ENCODE measurements at places on chromosomes 11 and 22. TPM values are rescaled to one million over a fixed set of nuclear protein-coding genes. Genes with fewer than 3 reads are reported as not detected.

Gene MMP8
- total RNA-seq: not detected

Gene PKDREJ
- total RNA-seq: not detected

DNA sequence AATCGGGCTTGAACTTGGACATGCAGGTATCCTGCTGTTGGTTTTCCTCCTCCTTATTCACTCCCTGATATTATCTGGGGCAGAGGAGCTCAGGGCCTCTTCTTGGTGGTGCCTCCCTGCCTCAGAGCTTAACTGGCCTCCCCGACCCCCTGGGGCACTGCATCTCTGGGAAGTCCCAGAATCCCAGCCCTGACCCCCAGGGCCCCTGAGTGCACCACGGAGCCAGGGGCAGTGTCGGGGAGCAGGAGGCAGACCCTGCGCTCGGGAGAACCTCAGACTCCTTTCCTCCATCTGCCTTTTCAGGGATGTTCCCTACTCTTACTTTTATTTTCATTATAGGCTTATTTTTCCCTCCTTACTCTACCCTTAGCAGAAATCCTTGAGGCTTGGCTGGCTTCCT lies 537.0 kb downstream of the BRD1 start:
- no peak for DNase-seq

Gene ARHGAP20
- not detected for total RNA-seq

DNA sequence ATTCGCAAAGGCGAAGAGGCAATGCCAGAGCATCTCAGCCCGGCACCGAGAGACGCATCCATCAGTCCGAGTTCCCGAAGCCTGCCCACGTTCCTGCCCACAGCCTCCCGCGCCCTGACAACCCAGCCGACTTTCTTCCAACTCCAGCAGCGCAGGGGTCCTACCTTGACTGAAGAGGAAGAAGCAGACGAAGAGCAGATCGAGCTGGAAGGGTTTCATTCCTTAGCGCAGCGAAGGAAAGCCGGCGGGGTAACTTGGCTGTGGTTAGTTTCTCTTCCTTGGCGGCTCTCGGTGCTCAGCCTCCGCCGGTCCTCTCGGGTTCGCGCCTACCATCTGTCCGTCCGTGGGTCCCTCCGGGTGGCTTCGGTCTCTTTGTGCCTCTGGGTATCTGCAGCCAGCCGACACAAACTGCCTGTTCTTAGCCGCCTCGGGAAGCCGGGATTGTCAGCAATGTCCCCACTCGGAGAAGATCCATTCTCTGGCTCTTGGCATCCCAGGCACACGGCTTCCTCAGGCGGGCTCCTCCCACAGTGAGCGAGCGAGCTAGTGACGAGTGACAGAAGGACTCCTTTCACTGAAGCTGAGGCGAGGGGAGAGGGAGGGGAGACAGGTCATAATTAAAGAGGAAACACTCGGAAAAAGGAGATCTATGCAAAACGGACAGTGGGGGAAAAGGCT lies at the start of gene KIRREL3:
Gene KIRREL3, minus strand, starts transcription at position 480 of the 678 bp plus-strand sequence.
- DNase-seq: no peak

GRCh38 chr11:118715245-118715831 lies 35.9 kb upstream of the TREH start:
- no peak for DNase-seq

- no peak for DNase-seq
Observed at GRCh38 chr22:39703091-39703490, 132.5 kb downstream of the CACNA1I start.

GRCh38 chr22:31289344-31289743 lies 2.9 kb downstream of the PIK3IP1 start:
- peak; percentile 43 for DNase-seq

- DNase-seq: no peak
Observed at GRCh38 chr22:34567367-34567766, 498.6 kb upstream of the ISX start.

DNA sequence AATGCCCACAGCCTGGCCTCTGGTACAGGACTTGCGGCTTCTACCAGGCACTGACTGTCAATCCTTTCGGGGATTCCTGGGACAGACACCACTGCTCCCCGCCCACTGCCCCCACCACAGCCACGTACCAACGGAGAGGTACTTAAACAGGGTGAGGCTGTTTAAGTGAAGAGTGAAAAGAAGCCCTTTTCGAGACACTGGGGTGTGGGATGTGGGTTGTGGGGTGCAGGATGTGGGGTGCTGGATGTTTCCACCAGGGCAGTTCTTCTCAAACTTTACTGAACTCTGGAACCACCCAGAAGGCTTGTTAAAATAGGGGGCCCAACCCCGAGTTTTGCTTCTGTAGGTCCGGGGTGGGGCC lies 34.2 kb upstream of the PRR5 start:
- DNase-seq: peak; percentile 85

Gene C11orf16
- total RNA-seq: not detected

- DNase-seq: no peak
Observed at GRCh38 chr22:19748991-19749664, 11.4 kb upstream of the TBX1 start.

DNA sequence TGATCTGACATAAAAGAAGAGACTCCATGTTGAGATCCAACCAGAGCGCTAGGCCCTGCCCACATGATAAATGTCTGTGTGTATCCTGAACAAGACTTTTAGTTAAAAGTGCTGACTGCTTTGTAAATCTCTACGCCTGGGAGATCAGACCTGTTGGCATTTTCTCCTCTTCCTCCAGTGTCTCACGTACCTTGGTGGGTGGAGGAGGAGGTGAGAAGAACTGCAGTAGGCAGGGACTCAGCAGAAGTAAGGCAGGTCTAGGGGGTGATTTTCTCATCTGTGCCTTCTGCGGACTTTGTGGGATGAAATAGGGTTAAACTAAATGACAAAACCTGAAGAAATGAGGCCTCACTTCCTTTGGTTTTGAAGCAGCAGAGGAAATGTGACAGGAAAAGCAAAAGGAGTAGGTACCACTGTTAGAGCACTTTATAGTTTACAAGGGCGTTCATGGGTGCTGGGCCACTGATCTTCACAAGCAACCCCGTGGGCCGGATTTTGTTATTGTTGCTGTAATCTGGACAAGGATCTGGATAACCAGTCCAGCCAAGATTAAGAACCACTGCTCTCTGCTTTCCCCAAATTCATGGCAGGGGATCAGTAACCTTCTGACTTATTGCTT lies 36.7 kb upstream of the PLET1 start:
- no peak for DNase-seq

GRCh38 chr11:40642284-40642683 lies 817.2 kb downstream of the LRRC4C start:
- no peak for DNase-seq

Gene MTMR2
- total RNA-seq: 9.8 TPM

DNA sequence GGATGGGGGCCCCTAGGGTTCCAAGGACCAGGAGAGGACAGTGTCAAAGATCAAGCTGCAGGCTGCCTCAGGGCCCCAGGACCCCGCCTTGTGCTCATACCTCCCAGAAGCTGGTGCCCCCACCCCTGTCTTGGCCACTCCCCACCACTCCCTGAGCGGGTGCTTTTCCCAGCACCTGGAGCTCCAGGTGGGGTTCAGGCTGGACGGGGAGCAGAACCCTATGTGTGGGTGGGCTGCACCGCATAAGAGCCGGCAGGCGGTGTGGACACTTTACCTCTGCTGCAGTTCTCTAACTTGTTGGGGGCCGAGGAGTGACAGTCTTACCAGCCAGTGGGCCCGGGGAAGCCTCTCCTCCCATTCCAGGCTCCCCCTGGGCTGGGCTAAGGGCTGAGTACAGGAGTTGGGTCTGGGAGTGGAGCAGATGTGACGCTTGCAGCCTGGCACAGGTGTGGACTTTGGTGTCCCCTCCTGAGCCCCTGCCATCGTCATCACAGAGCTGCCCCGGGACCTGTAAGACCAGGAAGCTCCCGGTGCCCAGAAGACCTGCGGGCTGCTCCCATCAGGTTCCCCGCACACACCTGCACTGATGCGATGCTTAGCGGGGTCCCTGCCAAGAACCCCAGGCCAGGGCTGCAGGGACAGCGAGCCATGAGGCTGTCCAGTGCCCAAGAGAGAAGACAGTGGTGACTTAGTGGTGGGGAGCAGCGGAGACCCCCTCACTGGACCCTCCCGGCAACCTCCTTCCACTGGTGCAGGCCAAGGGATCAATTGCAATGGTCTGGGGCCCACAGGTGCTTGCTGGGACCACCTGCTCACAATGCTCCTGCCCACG lies 674.5 kb downstream of the BRD1 start:
- no peak for DNase-seq

DNA sequence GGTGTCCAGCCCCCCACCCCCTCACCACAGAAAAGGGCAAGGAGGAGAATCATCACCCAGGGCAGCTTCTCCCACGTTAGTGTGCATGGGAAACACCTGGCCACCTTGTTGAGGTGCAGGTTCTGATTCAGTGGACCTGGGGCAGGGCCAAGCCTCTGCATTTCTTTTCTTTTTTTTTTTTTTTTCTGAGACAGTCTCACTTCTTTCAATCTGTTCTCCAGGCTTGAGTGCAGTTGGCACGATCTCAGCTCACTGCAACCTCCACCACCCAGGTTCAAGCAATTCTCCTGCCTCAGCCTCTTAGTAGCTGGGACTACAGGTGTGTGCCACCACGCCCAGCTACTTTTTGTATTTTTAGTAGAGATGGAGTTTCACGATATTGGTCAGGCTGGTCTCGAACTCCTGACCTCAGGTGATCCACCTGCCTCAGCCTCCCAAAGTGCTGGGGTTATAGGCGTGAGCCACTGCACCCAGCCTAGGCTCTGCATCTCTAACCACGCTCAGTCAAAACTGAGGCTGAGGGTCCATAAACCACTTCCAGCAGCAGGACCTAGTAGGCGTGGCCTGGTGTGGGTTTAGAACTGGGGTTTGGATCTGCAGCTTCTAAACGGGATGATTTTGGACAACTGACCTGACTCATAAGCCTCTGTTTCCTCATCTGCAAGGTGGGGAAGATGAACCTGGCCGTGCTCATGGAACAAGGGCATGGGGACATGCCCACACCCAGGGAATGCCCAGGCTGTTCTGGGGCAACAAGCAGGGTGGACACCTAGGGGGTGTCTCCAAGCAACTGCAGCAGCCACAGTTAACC lies 734 bp downstream of the ZP1 start:
- DNase-seq: no peak

Measured in CD4-positive, CD25-positive, alpha-beta regulatory T cell (primary cell).